ENCODE measurements at places on chromosomes 2 and 18.

GRCh38 chr2:23390152-23390551, 5.2 kb downstream of the KLHL29 start:
- DNase-seq = no peak

DNA sequence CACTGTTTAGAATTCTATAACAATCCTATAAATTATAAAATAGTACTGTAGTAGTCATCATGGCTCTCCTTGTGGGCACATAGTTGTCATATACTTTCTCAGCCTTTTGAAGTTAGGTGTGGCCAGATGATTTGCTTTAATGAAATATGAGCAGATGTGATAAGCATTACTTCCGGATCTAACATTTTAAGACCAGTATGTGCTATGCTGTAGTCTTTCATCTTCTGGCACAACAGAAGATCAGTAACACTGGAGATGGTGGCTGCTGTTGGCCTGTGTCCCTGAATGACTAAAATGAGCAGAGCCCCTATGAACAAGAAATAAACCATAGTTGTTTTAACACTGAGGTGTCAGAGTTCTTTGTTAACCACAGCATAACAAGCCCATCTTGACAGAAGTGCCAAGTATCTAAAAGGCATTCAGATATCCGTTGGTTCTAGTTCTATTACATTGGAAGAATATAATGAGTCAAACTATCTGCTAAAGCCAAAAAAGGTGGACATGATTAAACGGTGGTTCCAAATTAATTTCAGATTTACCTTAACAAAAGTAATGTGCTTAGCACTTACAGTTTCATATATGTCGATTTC, 6.3 kb downstream of the MEX3C start:
- DNase-seq = no peak

GRCh38 chr2:16386431-16386830, 279.2 kb downstream of the CYRIA start:
- no peak for DNase-seq

DNA sequence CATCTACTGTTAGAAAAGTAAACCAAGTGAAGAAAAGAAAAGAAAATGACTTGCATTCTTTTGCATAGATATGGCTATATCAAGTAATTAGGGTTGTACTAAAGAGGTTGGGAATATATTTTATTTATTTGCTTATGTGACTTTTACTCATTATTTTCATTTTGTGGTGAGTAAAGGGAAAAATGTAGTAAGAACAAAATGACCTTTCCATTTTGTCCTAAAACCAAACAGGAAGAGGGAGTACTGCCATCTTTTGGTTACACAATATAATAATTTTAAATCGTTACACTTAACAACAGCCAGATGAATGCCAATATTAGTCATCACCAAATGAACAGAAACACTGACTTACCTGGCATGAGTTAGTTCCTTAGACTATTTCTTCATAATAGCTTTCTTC, 47.3 kb upstream of the NDUFV2 start:
- no peak for DNase-seq

- no peak for DNase-seq
These were observed 33.8 kb upstream of the POLE4 start for GRCh38 chr2:74924463-74925265.

- no peak for DNase-seq
These were observed 12.5 kb downstream of the SDC1 start for GRCh38 chr2:20212459-20212870.

- DNase-seq = no peak
These were observed 24.6 kb downstream of the NPAS2 start for GRCh38 chr2:100844514-100844913.

DNA sequence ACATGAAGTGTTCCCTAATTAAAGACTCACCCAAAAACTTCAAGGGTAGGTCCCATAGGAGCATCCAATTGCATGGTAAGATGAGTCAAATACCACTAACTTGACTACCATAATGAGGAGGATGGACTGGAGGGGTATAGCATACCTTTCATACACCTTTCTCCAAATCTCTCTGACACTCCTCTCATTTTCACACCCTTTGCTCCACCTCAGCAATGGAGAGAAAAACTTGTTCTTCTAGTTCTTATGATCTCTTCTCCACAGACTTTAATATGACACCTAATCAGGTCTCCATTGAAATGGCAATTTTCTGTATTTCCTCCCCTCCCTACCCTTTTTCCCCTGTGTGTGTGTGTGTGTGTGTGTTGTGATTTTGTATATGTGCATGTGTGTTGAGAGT, 41.1 kb upstream of the MAP2 start:
- DNase-seq = no peak

- DNase-seq = no peak
These were observed 30.2 kb upstream of the HPCAL1 start for GRCh38 chr2:10272464-10272863.

- DNase-seq = no peak
These were observed 35.4 kb upstream of the PGAP1 start for GRCh38 chr2:196961889-196962288.

GRCh38 chr18:50986360-50987087, 18.7 kb downstream of the ELAC1 start:
- DNase-seq = no peak

DNA sequence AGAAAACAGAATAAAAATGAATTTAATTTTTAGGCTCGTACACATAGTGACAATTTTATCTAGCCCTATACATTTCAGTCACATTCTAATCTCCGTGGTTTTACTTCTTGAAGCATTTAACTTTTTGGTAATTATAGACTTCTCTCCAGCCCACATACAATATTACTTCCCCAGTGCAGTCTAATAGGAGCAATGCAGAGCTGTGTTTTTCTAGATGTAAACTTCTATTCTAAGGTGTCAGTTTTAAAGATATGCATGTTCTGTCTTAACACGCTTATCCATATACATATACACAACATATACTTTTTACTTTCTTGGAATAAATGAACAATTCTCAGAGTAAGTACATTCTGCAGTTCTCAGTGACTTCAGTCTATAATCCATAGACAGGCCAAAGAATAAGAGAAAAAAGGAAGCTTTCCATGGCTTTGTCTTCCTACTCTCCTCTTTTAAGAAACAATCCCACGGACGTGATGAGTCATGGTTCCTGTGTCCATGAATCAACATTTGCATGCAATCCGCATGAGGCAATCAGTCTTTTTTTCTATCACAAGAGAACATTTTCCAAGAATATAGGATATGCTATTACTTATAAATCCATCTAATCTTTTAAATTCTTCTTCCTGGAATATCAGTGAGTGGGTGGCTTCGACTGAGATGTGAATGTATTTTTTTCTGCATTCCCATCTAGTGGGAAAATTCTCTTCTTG, 42.8 kb downstream of the CCDC102B start:
- no peak for DNase-seq

- DNase-seq = no peak
These were observed 59.9 kb upstream of the PID1 start for GRCh38 chr2:229330952-229331351.

DNA sequence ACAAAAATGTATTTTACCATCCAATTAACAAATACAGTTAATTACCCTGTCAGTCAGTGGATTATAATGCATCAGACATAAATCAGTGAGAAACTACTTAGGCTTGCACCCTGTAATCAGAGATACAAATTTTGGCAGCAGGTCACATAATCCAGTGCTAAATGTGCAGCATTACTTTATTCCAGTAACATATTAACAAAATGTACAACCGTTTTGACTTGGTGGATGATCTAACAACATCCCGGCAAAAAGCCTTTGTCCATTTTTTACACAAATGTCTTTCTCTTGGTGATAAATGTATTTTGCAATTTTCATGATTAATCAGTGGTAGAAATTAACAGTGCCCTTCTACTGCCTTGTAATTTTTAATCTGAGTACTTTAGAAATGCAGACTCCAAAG, 162.8 kb downstream of the LRP1B start:
- DNase-seq = no peak

DNA sequence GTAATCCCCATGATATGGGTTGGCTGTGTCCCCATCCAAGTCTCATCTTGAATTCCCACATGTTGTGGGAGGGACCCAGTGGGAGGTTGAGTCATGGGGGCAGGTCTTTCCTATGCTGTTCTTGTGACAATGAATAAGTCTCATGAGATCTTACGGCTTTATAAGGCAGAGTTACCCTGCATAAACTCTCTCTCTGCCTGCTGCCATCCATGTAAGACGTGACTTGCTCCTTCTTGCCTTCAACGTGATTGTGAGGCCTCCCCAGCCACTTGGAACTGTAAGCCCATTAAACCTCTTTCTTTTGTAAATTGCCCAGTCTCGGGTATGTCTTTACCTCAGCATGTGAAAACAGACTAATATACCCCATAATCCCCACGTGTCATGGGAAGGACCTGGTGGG, 61.9 kb upstream of the LDAH start:
- no peak for DNase-seq

DNA sequence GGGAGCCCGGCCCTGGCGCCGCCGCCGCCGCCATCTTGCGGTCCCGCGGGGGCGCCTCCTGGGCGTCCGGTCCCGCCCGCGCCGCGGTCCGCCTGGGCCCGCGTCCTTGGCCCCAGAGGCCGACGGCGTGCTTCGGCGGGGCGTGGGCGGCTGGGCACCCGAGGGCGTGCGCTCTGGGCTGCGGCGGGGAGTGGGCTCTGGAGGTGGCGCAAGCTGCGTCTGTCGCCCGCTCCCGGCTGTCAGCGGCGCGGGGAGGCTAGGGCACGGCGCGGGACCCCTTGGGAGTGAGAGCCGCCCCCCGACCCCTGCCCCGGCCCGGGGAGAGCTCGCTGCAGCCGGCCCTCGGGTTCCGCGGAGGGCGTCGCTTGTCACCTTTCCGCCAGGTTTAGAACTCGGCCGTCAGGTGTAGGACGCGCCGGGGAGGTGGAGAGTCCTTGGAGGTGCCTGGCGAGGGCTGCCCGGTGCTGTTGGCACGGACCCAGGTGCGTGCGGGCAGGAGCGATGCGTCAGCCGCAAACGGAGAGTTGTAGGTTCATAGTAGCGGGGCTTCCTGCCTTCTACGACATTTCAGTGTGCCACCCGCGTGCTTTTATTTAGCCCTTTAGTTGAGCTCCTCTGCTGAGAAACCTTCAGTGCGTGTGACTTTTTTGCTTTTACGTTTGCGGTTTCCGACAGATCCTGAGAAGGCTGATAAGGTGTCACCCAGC, 921 bp downstream of the VAPA start:
- DNase-seq = peak; percentile 66

DNA sequence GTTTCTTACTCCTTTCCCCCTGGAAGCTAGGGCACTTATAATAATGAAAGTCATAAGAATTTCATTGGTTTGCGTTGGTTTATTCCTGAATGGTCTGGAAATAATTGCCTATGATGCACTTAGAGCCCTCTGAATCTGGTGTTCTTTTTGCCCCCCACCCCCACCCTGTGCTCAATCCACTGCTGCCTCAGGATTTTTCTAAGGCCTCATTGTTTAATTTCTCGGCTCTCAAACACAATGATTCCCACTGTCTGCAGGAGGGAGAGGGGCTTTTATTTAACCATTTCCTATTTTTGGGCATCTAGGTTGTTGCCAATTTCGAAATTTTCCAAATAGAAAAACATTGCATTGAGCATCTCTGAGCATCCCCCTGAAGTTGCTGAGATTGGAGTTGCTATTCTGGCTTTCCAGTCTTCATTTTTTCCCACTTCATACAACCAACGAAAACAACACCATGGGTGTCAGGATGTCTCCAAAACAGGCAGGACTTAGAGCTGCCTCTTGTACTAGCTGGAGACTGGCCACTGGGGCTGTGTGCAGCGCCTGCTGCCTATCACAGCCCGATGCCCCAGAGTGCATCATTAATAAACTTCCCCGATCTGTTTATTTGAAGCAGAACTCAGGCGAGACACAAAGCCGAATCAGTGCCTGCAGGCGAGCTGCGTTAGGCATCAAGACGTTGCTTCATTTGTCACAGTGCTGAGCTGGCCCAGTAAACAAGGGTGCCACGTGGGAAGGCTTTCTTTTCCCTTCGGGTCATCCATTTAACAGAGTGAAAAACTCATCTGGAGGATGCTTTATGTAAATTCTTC, 1.8 kb upstream of the PCARE start:
- no peak for DNase-seq

DNA sequence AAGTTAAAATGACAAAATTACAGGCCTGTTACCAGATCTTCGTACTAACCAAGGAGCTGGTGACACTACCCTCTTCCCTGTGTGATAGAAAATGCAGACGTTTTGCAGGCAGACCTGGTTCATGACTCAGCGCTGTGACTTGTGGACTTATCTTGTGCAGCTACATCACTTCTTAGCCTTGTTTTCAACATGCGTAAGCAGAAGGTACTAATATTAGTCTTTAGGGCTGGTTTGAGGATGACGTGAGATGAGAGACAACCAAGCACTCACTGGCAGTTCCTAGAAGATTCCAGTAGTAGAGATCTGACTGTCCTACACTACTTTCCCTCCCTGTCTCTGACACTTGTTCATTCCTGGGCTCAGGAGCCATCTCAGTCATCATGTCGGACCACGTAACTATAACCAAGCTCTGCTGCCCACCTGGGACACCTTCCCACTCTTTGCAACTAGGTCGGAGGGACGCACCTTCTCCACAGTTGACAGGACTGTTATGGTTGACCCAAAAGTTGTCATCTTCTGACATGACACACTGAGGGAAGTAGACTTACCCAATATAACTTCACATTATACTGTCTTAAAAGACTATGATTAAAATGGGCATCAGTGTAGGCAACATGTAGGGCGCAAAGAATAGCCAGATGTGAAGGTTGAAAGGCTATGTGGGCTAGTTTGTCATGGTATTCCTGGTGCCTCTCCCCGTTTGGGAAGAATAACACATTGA, 64.8 kb downstream of the TNFRSF11A start:
- no peak for DNase-seq

DNA sequence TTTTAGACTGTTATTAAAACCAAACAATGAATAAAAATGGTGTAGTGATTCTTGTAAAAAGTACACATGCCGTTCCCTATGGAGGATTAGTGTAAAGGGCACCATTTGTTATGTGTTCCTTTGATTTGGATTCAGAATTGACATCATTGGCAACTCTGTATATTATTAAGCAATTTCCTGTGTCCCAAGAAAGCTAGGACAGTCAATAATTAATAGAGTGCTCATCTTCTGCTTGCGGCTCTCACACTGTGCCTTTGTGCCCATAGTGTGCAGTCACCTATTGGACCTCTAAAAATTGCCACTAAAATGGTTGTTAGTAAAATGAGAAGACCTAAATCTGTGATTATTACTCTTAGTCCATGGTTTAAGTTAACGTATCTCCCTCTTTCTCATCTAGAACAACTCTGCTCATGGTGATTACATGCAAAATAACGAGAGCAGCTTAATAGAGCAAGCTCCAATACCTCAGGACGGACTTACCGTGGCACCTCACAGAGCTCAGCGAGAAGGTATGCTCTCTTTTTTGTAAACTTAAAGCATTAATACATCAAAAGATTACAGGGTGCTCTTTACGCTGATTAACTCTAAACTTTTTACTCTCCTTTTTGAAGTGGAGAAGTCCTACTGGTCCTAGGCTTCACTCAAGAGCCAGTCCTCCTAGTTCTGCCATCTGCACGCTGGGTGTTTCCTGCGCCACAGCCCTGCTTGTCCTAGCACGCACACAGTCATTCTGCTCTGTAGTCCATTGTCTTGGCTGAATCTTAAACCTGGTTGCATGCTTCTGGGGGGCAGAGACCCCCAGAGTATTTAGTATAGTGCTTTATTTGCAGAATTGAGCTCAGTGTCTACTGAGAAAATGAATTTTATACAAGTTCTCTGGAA, 16.7 kb downstream of the ZCCHC2 start:
- no peak for DNase-seq

GRCh38 chr2:29000481-29000880, 19.4 kb downstream of the TOGARAM2 start:
- no peak for DNase-seq

GRCh38 chr18:58188996-58189395, 145.0 kb downstream of the NEDD4L start:
- DNase-seq = no peak
